GM13976 (cell line): ENCODE measurements at places on chromosomes 6 and 20.

DNA sequence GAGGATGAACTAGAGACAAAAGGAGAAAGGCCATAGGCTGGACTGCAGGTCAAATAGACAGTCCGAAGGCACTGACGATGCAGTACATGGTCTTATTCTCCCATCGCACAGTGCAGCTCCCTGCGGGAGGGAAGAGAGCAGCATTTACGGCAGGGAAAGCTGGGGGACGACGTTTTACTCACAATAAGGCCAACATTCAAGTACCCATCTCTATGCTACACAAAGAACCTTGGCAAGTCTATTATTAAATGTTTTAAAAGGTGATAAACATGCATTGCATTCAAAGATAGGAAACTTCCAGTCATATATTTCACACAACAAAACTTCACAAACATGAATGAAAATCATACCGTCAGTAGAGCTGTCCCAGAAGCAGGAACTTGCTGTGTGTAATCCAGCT is 7.8 kb downstream of the DYNLT1 start:
- DNase-seq: no peak

- no peak for DNase-seq
These were observed 273.7 kb downstream of the TAF4 start for GRCh38 chr20:61791995-61792394.

- peak; percentile 52 for DNase-seq
These were observed 6.6 kb upstream of the WTAP start for GRCh38 chr6:159720708-159721107.

DNA sequence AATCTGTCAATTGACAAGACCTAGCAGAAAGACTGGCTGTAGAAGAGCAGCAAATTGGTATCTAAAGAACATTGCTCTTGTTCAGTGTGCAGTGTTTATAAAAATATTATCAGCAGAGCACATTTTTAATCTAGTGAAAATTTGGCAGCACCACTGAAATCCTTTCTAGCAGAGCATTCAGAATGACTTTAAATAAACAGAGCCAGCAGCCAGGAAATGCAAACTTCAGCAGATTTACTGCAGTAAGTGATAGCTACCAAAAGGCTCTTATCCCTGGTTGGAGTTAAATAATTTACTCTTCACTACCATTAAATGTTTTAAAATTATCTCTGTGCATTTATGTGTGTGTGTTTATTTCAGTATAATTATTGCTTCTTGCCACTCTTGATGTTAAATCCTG is 590.9 kb upstream of the CITED2 start:
- no peak for DNase-seq

GRCh38 chr20:21509597-21510371 is 4.1 kb downstream of the NKX2-2 start:
- peak; percentile 35 for DNase-seq

DNA sequence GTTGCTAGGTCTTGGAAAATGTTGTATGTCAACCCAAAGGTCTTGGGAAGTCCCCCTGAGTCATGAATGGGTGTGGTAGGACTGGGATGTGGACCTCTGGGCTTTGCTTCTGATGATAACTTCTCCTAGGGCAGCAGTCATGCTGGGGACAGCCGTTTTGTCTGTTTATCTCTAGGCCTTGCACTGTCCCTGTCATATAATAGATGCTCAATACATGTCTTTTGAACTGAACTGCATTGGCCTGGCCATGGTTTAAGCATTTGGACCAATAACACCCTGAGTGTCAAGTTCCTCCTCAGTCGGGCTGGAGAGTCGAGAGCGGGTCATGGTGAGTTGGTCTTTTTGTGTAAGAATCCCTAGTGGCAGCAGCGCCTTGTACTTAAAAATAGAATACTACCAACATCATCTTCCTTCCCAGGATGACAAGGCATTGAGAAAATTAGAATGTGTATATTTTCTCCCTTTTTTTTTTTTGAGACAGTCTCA is 43.1 kb downstream of the E2F3 start:
- no peak for DNase-seq

- no peak for DNase-seq
These were observed 84.7 kb upstream of the ADGRF1 start for GRCh38 chr6:47126647-47127391.

DNA sequence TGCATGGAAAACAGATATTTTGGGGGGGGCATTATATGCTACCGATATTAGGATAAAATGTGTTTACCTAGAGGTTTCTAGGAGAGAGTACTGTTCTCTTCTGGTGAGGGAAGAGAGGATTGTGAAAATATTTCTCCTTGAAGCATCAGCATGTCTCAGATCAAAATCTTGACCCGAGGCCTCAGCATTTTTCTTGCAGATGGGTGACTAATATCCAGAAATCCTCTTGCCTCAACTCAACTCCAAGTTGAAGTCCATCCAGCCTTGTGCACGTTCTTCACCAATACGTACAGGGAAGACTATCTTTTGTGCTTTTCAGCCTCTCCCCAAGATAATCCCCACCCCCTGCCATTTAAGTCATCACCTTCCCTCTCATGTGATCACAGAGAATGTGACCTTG is 59.5 kb downstream of the PRND start:
- DNase-seq: no peak

DNA sequence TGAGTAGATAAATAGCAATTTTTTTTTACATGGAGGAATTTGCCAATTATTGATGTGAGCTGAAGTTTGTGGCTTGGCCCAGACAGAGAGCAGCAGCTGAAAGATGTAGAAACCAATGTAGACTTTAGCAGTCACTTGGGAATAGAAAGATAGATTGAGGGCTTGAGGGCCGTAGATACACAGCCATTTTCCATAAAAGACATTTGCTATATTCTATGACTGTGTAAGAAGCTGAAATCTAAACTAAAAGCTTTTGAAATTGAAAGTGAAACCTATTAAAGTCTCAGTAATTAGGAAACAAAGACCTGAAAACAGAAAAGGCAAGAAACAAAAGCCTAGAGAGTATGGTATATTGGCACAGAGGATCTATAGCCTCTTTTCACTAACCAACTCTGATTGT is 332.7 kb downstream of the CENPW start:
- DNase-seq: peak; percentile 38

DNA sequence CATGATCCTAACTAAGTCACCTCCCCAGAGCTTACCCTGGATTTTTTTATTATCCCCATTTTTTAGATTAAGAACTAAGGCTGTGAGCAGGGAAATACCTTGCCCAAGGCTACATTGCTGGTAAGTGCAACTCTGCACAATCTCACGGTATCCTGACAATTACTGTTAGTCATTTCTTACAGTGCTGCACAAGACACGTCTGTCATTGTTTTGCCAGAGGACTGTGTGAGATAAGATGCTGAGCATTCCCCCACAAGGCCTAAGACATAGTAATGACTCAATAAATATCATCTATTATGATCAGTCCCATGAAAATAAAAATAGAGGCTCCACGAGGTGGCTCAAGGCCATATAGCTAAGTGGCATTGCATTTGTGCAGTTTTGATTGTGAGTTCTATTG is 21.0 kb downstream of the PFDN4 start:
- no peak for DNase-seq

DNA sequence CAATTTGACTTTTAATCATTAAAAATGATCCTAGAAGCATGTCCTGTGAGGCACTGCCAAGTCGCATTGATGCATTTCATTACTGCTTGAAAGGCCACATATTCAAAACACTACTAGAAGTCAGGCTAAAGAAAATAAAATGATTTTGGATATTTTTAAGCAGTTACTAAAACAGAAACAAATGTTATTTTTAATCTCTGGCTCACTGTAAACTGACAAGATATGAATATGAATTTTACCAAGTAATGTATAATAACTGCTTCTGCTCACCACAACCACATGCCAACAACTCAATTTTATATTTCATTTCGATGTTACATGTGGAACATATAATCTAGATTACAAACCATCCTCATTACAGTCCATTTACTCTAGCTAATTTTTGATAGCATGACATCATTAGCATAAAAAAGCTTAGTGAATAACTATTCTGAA is 90.6 kb downstream of the ATXN1 start:
- no peak for DNase-seq

GRCh38 chr6:135044639-135045038 is 10.0 kb downstream of the HBS1L start:
- no peak for DNase-seq

GRCh38 chr6:135701426-135701825 is 150.1 kb upstream of the PDE7B start:
- DNase-seq: no peak

GRCh38 chr6:31588871-31589650 is 3.0 kb downstream of the LST1 start:
- no peak for DNase-seq

GRCh38 chr6:81984599-81984998 is 232.1 kb upstream of the TENT5A start:
- no peak for DNase-seq

DNA sequence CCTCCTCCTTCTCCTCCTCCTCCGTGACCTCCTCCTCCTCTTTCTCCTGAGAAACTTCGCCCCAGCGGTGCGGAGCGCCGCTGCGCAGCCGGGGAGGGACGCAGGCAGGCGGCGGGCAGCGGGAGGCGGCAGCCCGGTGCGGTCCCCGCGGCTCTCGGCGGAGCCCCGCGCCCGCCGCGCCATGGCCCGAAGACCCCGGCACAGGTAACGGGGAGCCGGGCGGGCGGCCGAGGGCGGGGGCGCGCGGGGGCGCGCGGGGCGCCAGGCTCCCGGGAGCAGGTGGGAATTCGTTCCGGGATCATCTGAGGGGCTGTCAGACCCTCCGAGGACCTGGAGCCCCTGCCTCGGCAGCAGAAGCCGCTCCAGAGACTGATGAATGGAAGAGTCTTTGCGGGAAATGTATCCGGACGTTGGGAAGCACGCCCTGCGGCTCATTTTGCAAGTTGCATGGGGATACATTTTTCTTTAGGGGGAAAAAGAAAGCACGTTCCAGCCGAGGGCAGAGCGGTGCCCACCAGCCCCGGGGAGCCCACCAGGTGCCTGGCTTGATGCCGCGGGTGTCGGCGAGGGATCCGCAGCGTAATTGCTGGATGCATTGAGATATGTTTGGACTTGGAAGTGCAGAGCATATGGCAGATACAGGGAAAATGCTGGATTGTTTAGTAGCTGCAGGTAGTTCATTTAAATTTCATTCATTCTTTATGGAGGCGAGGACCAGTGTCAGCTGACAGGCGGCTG is 394 bp downstream of the MYB start:
- DNase-seq: no peak

DNA sequence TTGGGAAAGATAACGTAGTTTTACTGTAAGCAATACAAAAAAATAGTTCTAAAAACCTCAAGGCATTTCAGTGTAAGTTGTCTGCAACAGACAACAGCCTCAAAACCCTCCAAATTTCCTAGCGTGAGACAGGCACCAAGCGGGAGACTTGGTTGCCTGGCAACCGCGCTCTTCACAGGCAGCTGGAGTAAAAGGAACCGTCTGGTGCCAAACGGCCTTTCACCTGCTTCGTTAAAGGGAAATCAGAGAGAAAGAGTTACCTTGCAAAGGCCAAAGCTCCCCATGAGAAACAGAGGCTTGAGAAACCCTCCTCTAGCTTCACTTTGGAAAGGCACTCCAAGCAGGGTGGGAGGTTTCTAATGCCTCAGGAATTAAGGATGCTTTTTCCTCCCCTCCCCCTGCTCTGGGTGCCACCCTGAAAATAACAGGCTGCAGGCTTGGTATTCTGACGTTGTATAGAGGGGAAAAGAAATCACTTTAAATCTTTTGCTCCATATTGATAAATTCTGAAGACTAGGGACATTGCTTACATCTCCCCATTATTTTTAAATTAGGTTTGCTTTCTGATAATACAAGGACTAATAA is 129.7 kb upstream of the UFL1 start:
- DNase-seq: no peak

DNA sequence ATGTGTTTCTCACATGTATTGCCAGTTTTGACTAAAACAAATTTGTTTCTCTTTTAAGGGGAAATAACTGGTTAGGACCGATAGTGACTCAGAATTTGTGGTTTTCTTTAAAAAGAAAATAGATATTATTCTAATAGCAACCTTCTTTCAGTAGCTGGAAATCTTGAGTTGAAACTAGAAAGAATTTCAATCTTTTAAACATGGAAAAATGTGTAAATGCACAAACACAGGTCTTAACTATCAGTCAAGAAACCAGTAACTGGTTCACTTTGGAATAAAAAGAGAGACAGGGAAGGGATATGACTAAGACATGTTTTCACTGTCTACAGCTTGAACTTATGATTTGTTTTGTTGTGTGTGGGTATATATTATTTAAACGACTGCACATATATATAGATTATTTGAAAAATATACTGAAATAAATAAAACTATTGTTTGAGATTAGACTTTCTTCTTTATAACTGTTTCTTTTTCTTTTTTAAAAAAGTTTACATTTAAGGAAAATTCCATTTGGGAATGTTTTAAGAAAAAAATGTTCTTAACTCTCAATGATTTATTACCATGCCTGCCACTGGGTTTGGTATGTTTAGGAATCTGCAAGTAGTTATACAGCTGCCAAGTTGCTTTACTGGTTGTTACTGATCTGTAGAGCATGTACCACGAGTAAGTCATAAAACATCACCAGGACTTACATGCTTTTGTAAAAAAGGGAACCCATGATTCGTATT is 753.3 kb upstream of the MARCKS start:
- DNase-seq: no peak

DNA sequence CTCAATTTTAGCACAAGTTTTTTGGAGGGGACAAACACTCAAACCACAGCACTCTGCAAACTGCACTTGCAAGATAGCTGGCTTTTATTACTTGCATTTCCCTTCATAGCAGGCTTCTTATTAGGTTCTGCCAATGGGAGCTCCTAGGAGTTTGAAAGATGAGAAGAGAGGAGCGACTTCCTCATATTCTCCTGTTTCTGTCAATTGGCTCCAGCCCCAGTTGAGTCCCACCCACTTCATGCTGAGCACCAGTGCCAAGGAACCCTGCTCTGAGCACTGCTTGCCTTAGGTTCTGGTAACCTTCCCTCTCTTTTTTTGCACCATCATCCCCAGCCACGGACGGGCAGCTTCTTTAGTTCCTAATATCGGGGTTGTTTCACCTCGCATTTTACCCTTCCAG is 67.9 kb downstream of the PSMB1 start:
- no peak for DNase-seq

- DNase-seq: no peak
These were observed 12.6 kb upstream of the BNIP5 start for GRCh38 chr6:36349240-36349639.

GRCh38 chr20:2236256-2236655 is 59.5 kb upstream of the TGM3 start:
- DNase-seq: no peak
